ENCODE measurements at places on chromosomes 12 and 14.

DNA sequence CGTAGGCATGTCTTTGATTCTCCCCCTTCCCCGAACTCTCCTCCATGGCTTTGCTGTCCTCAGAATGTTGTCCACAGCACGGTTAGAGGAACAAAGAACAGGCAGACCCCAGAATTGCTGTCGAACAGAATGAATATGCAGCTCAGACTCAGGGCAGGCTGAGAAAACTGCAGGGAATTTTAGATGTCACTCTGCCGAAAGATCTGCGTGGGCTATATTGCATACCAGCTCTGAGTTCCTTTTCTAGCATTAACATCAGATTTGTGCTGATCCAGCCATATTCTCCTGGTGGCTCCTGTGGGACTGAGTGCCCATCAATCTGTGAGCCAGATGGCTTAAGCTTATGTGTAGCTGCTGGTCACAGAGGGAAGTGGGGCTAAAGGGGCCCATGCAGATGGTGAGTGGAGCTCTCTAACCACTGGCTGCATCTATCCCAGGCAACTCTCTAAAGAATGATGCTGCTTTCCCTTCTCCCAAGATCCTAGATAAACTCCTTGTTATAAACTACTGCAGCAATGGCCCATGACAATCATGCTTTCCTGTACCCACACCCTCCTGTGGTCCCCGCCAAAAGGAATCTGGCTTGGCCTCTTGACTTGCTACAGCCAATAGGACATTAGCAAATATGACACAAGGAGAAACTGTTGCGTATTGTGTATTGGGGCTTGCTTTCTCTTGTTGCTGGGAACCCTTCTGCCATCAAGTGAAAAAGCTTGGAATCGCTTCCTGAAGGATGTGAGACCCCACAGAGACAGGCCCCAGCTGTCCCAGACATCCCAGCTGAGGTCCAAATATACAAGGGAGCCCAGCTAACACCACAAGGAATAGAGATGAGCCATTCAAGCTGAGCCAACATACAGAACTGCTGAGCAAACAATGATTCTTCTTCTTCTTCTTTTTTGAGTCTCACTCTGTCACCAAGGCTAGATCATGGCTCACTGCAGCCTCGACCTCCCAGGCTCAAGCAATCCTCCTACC lies 101.3 kb downstream of the FOXN3 start:
- no peak for DNase-seq

- DNase-seq, result no peak
These were observed 902.7 kb downstream of the BCL11B start for GRCh38 chr14:98369344-98369743.

- no peak for DNase-seq
These were observed 16.2 kb upstream of the PIP4K2C start for GRCh38 chr12:57574795-57575194.

DNA sequence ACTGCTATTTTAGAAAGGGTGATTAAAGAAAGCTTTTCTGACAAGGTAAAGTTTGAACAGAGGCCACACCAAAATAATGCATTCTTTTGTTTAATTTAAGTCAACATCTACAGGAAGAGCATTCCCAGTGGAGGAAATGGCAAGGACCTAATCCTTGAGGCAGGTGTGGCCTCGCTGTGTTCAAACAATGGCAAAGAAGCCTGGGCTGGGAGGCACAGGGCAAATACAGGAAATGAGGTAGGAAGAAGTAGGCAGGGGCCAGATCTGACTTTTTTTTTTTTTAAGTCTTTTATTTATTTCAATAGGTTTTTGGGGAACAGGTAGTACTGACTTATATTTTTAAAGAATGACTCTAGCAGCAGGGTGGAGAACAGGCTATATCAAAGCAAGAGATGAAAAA lies 53.5 kb downstream of the ARMH4 start:
- DNase-seq, result peak; percentile 40

DNA sequence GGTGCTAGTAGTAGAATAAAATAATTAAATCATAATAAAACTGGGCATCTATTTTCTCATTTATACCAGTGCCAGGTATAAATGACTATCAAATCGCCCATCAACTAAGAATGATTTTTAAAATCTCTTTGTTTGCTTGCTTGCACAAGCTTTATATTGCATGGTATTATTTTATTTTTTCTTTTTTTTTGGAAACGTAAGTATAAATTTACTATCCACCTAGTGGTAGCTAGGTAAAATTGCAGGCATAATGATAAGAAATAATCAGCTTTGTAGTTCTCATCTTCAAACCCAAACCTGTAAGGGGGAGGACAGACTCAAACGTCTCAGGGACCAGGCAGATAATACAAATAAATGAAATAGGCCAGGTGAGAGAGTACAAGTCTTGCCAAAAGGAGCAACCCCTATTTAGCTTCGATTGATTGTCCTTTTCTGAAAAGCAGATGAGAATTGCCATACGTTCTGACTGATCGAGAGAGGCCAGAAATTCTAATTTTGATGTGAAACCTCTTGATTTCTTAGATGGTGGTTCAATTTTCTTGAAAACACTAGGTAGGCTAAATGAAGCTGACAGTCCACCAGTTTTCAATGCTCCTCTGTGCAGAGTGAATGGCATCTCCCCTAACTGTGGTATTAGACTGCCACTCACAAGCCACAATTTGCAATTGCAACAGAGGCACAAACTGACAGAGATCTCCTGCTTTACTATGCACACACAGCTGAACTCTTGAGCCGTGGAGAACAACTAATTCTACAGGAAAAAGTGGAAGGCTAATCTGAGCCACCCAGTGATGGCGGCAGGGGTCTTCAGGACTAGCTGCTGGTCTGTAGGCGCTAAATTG lies 189.3 kb downstream of the DACT1 start:
- DNase-seq, result no peak

GRCh38 chr12:1852076-1852475 lies 31.7 kb downstream of the LRTM2 start:
- no peak for DNase-seq

- no peak for DNase-seq
These were observed 108.6 kb downstream of the PPM1A start for GRCh38 chr14:60357551-60358149.
